ENCODE measurements at places on chromosomes 5 and 9. TPM values are rescaled to one million over a fixed set of nuclear protein-coding genes. Genes with fewer than 3 reads are reported as not detected.

TBC1D2 gene
- polyA plus RNA-seq: 12.2 TPM

PROB1 gene
- polyA plus RNA-seq: 1.0 TPM

PCDHA10 gene
- polyA plus RNA-seq: not detected

WWC1 gene
- 26.2 TPM for polyA plus RNA-seq

TBCA gene
- 198 TPM for polyA plus RNA-seq

MARCOL gene
- not detected for polyA plus RNA-seq

LCN9 gene
- not detected for polyA plus RNA-seq

QRFP gene
- not detected for polyA plus RNA-seq

CARTPT gene
- polyA plus RNA-seq: not detected

TXNDC8 gene
- polyA plus RNA-seq: not detected

GARNL3 gene
- polyA plus RNA-seq: 2.0 TPM

KIF12 gene
- 14.3 TPM for polyA plus RNA-seq

MAPKAP1 gene
- 57.4 TPM for polyA plus RNA-seq

TAF11L4 gene
- polyA plus RNA-seq: not detected

GLT6D1 gene
- polyA plus RNA-seq: not detected

ZBTB6 gene
- polyA plus RNA-seq: 4.3 TPM

GABRA6 gene
- polyA plus RNA-seq: not detected

SLC28A3 gene
- 2.8 TPM for polyA plus RNA-seq

GPX8 gene
- polyA plus RNA-seq: 1.1 TPM

AMBP gene
- 1.9 TPM for polyA plus RNA-seq

PCDHA9 gene
- polyA plus RNA-seq: 0.06 TPM

SNCAIP gene
- not detected for polyA plus RNA-seq

ENG gene
- 3.1 TPM for polyA plus RNA-seq

BSPRY gene
- polyA plus RNA-seq: 16.8 TPM
